WTC11 (cell line): ENCODE measurements at places on chromosomes 4 and X. TPM values are rescaled to one million over a fixed set of nuclear protein-coding genes. Genes with fewer than 3 reads are reported as not detected.

GRCh38 chrX:31165241-31166035 lies 93.6 kb upstream of the FTHL17 start:
- no peak for DNase-seq
- H3K4me3 ChIP-seq = no peak overlapping the region
- peaks cover 14% of the 10 kb centered on the region for H3K36me3 ChIP-seq
- peaks cover 8% of the 10 kb centered on the region for H3K4me1 ChIP-seq
- H3K27me3 ChIP-seq = no peaks in the 10 kb centered on the region
- no peak overlapping the region for H3K27ac ChIP-seq

DNA sequence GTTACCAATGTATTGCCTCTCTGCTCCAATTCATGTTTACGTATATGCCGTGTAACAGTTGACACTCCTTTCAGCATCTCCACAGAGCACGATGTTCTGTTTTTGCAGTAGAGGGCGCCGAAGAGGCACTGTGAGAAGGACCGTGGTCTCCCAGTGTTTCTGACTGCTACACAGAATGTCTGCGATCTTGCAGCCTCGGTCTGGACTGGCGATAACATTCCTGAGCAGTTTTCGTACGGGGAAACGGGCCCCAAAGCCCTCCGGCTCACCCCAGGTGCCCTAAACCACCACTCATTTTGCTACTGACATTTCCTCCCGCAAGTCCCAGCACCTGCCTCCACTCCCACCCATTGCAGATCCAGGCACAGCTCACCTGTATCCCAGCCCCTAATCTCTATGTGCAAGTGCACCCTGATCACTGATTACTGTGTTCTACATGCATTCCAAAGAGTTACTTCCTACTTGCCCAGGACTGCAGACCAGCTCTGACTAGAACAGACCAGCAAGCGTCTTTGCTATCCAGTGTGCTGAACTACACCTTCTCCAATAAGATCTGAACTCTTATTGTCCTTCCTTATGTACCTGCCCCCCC lies 12.4 kb upstream of the NFXL1 start:
- peaks cover 21% of the 10 kb centered on the region for H3K4me1 ChIP-seq
- peak overlapping the region; percentile 14; the same call in 1 of the 2 replicates for H3K27ac ChIP-seq
- H3K4me3 ChIP-seq = peak overlapping the region; percentile 61
- H3K36me3 ChIP-seq = no peaks in the 10 kb centered on the region
- peak; percentile 75 for DNase-seq

Gene HSFX3
- not detected in 3 replicates for total RNA-seq

- no peaks in the 10 kb centered on the region for H3K27me3 ChIP-seq
- H3K27ac ChIP-seq = no peak overlapping the region
- peaks cover 57% of the 10 kb centered on the region for H3K36me3 ChIP-seq
- H3K4me3 ChIP-seq = no peak overlapping the region
- DNase-seq = no peak
Observed at GRCh38 chrX:123665197-123665596, 67.7 kb downstream of the THOC2 start.

- peaks cover 3% of the 10 kb centered on the region; the same call in 1 of the 2 replicates for H3K36me3 ChIP-seq
- DNase-seq = no peak
- H3K4me3 ChIP-seq = no peak overlapping the region
- no peak overlapping the region for H3K27ac ChIP-seq
Observed at GRCh38 chrX:118579417-118579816, 83.8 kb downstream of the DOCK11 start.

DNA sequence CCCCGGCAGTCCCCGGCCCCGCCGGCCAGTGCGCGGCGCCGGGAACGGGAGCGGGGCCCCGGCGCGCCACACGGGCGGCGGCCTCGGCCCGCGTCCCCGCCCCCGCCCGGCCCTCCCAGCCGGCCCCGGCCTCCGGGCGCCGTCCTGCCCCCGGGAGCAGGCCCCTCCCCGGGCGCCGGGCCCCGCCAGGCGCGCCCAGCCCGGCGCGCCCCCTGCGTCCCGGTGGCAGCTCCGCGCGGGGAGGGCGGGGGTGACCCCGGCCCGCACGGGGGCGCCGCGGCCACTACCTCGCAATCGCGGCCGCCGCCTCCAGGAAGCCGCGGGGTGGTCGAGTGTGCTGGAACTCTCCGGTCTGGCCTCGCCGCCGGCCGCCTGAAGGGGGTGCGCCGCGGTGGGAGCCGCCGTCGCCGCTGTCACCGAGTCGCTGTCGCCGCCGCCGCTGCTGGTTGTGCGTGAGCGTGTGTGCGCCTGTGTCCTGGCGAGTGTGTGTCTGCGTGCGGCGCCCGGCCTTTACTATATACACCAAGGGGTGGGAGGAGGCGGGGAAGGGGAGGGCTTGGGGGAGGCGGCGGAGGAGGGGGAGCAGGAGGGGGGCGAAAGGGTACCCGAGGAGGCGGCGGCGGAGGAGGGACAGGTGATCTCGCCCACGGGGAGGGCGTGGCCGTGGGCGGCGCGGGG lies at the start of gene RAI2:
Gene RAI2 (minus strand): TSS at position 488 of the 678 bp plus-strand sequence. CDS start 59,288 bp downstream, outside the sequence.
- peak; percentile 44 for DNase-seq
- H3K27me3 ChIP-seq = peaks cover 88% of the 10 kb centered on the region
- H3K4me1 ChIP-seq = peaks cover 16% of the 10 kb centered on the region
- H3K36me3 ChIP-seq = no peaks in the 10 kb centered on the region

GRCh38 chrX:109936114-109936513 lies 66.8 kb upstream of the TMEM164 start:
- no peak overlapping the region for H3K27ac ChIP-seq
- DNase-seq = no peak
- H3K27me3 ChIP-seq = peaks cover 2% of the 10 kb centered on the region
- H3K36me3 ChIP-seq = no peaks in the 10 kb centered on the region
- no peak overlapping the region for H3K4me3 ChIP-seq

GRCh38 chr4:118790544-118790943 lies 45.4 kb downstream of the SEC24D start:
- H3K36me3 ChIP-seq = peaks cover 36% of the 10 kb centered on the region
- no peaks in the 10 kb centered on the region for H3K4me1 ChIP-seq
- no peaks in the 10 kb centered on the region for H3K27me3 ChIP-seq
- no peak overlapping the region for H3K4me3 ChIP-seq

DNA sequence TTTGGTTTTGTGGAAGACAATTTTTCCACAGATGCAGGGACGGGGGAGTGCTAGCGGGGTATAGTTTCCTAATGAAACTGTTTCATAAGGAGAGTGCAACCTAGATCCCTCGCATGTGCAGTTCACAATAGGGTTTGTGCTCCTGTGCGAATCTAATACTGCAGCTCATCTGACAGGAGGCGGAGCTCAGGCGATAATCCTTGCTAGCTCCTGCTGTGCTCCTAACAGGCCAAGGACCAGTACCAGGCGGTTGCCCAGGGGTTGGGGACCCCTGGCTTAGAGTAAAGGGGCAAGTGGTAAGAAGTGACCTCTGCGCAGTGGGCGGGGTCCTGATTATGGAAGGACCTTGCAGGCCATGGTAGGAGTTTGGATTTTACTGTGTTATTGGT lies 3.8 kb downstream of the SCML1 start:
- H3K4me1 ChIP-seq = peaks cover 10% of the 10 kb centered on the region
- H3K27ac ChIP-seq = no peak overlapping the region
- H3K4me3 ChIP-seq = no peak overlapping the region
- no peak for DNase-seq
- H3K36me3 ChIP-seq = no peaks in the 10 kb centered on the region
- peaks cover 33% of the 10 kb centered on the region for H3K27me3 ChIP-seq

DNA sequence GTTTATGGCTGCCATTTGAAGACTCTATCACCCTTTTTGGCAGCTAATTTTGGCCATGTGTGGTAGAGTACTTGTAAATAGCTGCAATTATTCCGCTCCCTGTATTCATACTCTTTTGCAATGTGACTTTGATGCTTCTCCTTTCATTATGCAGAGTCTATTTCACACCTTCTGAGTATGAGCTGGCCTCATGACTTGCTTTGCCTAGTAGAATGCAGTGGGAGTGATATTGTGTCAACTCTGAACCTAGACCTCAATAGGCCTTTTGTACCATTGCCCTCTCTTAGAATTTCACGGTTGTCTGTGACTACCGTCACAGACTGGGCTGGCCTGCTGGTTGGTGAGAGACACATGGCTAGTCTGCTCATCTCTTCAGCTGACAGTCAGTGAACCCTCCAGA lies 118.8 kb downstream of the DDIT4L start:
- no peaks in the 10 kb centered on the region for H3K36me3 ChIP-seq
- no peak for DNase-seq
- no peaks in the 10 kb centered on the region for H3K27me3 ChIP-seq
- no peak overlapping the region for H3K4me3 ChIP-seq

DNA sequence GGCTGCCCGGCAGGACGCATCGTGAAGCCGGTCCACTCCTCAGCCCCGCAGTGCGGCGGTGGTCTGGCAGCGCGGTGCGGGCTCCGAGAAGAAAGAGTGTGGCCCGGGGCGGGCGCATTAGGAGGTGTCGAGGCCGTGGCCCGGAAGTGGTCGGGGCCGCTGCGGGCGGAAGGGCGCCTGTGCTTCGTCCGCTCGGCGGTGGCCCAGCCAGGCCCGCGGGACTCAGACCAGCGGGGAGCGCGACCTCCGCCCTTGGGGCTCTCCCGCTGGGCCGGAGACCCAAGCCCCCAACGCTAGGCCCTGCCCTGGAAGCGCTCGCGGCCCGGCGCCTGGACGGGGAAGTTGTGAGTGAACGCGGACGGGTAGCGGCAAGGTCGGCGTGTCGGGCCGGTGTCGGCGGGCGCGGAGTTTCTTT lies 60.0 kb downstream of the HS3ST1 start:
- no peaks in the 10 kb centered on the region for H3K4me1 ChIP-seq
- H3K27ac ChIP-seq = no peak overlapping the region
- H3K27me3 ChIP-seq = peaks cover 8% of the 10 kb centered on the region; the same call in 1 of the 2 replicates
- peaks cover 28% of the 10 kb centered on the region for H3K36me3 ChIP-seq
- H3K4me3 ChIP-seq = no peak overlapping the region

Gene CSAG1
- 0.33 to 1.8 TPM (median 1.5 TPM) in 3 replicates for total RNA-seq

DNA sequence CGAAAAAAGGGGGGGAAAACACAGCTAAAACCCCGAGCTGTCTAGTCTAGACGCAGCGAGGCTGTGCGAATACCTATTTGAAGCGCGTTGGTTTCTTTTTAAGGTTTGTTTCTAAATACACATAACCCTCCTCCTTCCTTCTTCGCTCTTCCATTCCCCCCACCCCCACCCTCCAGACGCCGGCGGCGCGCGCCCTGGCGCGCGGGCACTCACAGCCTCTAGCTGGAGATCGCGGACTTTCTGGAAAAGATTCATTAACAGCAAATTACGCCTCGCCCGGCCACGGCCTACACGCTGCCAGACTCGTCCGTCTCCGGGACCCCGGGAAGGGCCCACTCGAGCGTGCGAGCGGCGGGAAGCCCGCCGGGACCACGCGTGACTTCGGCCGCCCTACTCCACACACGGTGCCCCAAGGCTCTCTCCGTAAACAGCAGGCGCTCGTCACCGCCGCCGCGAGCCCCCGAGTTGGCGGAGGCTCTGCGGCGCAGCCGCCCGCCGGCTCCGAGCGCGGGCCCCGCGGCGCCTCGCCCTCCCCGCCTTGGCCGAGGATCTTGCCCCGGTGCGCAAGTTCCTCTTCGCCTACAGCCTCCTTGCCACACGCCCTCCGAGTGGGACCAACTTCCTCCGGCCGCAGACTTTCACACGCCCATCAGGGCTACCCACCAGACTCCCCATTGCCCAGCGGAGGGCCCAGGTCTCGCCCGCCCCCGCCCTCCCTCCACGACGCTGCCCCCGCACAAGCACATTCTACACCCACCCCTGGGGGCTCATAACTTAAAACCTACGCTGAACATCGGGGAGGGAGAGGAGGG lies 2.0 kb downstream of the BCOR start:
- peaks cover 23% of the 10 kb centered on the region for H3K4me1 ChIP-seq
- peaks cover 8% of the 10 kb centered on the region; the same call in 1 of the 2 replicates for H3K36me3 ChIP-seq
- H3K27ac ChIP-seq = no peak overlapping the region
- DNase-seq = no peak
- peak overlapping the region; percentile 90 for H3K4me3 ChIP-seq

DNA sequence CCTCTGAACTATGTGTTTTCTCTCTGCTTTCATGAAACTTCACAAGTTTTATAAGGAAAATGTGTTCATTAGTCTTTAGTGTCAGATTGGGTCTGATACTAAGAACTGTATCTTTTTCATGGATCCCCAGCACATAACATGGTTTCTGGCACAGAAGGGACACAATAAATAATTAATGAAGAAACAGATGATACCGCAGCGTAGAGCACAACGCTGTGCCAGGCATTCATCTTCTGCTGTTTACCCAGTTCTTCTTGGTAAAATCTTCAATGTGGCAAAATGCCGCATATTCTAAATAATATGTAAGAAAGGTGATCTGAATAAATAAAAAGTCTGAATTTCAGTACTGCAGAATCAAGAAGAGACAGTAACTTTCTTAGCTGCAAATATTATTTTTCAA lies 12.3 kb downstream of the SCARB2 start:
- H3K4me1 ChIP-seq = peaks cover 23% of the 10 kb centered on the region
- no peak overlapping the region for H3K4me3 ChIP-seq
- DNase-seq = no peak
- no peaks in the 10 kb centered on the region for H3K27me3 ChIP-seq
- H3K27ac ChIP-seq = no peak overlapping the region
